ENCODE measurements at places on chromosomes 4 and X.

DNA sequence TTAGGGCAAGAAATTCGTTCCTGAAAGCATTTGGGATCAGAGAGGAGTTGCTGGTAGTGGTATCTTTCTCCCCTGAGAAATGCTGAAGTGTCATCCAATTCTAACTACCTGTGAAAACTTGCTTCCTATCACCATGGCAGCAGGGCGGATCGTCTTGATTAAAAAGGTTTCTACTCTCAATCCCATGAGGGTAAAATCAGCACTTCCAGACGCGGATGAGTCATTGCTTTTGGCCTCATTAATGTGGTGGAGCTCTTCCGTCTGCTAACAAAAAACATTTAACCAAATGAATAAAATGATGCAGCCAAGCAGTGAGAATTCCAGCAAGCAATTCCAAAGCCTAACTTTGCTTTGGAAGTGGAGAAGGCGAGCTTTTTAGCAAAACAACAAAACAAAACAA, 325.6 kb downstream of the CAMK2D start:
- no peak for DNase-seq

DNA sequence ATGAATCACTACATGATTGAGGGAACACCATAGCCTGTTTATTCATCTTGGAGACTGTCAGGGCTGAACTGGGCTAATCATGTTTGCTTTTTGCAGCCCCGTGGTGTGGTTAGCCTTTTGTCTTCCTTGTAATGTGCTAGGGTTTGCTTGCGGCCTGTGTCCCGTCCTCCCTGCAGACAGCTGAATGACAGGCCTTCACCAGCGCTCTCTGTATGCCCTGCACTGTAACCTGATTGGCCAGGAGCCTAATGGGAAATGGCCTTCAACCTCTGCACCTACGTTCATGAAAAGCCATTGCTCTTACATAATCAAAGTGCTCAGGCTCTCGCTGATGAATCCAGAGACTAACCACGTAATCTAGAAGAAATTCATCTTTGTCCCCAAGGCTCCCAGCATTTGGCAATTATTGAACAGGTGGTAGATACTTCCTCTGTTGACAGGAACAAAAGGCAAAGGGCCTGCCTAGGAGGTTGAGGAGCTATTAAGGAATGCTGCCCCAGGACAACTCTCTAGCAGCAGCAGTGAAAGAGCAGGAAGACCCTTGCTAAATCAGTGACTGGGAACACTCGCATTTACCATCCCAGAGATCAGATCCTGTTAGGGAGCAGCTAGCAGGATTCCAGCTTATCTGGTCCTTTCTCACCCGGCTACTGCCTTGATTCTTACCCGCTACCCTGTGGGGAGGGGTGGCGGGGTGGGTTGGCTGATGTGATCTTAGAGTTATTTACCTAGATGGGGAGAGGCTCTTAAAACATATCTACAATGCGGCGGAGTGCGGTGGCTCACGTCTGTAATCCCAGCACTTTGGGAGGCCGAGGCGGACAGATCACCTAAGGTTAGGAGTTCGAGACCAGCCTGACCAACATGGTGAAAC, 42.3 kb upstream of the FAT1 start:
- DNase-seq = no peak

DNA sequence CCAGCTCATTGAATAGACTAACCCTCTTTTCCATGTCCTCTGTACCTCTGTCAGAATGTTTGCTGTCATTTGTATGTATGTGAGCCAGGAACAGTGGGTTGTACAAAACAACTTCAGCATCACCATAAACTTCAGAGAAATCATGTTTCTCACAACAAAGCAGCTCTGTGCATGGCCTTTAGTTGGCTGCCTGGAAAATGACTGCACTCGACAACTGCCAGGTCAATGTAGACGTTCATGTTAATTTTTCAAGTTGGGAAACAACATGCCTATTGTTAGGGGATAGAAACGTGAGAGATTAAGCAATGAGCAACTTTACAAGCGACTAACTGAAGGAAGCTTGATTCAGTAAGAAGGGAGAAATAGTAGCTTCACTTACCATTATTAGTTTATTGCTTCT, 17.9 kb upstream of the CXCL11 start:
- DNase-seq = no peak

GRCh38 chr4:174505892-174506291, 16.4 kb downstream of the HPGD start:
- no peak for DNase-seq

- no peak for DNase-seq
These were observed 114.9 kb upstream of the MAP3K15 start for GRCh38 chrX:19630228-19630627.

DNA sequence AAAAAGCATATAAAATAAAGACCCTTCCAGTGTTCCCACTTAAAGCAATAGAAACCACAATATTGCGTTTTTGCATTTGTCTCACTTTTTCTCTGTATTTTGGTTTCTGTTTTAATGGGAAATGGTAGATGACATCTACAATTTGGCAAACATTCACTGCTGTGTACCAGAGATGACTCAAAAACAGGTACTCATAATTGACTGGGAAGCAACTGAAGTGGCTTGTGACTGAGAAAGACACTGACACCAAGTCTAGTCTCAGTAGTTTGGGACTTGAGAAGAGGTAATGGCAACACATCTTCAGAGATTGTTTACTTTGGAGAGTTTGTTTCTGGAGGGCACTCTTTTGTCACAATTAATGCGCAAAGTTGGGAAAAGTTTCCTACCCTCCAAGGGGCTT, 42.0 kb downstream of the AREG start:
- DNase-seq = no peak
